ENCODE measurements at places on chromosomes 4 and X.

GRCh38 chr4:105146276-105147015, at the start of gene TET2:
TET2 (plus strand) TSS chr4:105146876; CDS start chr4:105233943, 87,067 bp downstream.
- no peak for DNase-seq

- DNase-seq = no peak
These were observed 12.8 kb upstream of the CRMP1 start for GRCh38 chr4:5905714-5906113.

DNA sequence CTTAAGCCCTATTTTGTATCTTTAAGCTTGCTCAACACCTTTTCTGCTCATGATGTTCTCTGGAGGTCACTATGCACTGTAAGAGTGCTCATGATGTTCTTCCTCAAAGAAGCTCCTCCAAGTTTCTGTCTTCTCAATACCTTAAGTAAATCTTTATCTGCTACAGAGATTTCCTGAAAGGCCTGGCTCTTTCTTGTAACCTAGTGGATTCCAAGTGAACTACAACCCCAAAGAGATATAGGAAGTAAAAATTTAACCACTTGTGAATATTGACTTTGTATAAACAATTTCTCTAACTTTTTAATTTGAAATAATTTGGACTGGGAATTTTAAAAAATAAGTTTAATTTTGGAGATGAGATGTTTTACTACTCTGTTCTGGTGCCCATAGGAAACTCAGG, 39.3 kb upstream of the XK start:
- DNase-seq = no peak

DNA sequence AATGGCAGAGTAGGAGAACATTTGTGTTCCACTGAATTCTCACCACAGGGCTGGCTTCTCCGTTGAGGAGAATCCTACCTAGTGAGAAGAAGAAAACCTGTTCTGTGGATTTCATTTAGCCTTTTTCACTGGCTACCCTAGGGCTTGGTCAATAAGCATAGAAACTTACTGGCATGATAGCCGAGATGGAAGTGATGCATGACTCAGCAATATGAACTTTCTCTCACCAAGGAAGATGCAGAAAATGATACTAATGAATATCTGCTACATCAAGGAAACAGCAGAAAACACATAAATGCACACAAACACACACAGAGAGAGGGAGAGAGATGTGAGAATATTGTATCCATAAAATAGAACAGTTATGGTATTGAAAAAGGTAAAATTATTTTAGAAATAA, 216.3 kb downstream of the HHIP start:
- no peak for DNase-seq

- DNase-seq = no peak
These were observed 535.3 kb upstream of the RPS6KA3 start for GRCh38 chrX:20802036-20802435.

- DNase-seq = no peak
These were observed 46.6 kb upstream of the CHRNA9 start for GRCh38 chr4:40288566-40288965.

Measured in AML-193 (cell line).